ENCODE measurements at places on chromosomes 4 and X.

GRCh38 chr4:19806865-19807264, 444.8 kb upstream of the SLIT2 start:
- no peak for DNase-seq

- no peak for DNase-seq
These were observed 188.4 kb downstream of the DHX15 start for GRCh38 chr4:24395937-24396336.

- no peak for DNase-seq
These were observed 67.8 kb downstream of the PSAPL1 start for GRCh38 chr4:7366954-7367353.

DNA sequence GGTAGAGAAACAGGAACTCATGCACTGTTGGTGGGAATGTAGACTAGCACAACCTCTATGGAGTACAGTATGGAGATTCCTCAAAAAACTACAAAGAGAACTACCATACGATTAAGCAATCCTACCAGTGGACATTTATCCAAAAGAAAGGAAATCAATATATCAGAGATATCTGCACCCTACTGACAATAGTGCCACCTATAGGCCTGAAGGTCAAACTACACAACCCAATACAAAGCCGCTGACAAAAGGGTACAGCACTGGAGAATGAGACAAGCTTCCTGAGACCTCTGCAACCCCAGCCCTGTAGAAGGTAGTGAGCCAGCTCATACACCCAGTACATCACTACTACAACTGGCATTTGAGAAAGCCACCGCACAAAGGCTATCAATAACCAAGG, 67.1 kb downstream of the CBR4 start:
- no peak for DNase-seq

- no peak for DNase-seq
These were observed 21.2 kb downstream of the SLC25A5 start for GRCh38 chrX:119489212-119490074.

GRCh38 chr4:184649971-184650855, 675 bp downstream of the PRIMPOL start:
- no peak for DNase-seq

DNA sequence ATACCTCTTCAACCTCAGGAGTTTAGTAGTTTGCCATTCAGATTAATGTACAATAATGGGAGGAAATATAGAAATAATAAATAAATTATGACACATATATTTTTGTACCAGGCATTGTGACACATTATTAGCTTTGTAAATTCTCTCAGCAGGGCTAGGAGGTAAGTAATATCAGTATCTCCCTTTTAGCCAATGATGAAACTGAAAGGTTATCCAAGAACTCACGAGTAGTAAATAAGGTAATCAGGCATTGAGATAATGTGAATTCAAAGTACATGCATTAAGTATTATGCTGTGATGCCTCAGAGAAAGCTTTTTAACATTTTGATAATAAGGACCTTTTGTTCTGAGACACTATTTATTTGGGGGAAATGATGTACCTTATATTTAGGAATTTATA, 5.3 kb upstream of the ARAP2 start:
- DNase-seq, result no peak

- DNase-seq, result no peak
These were observed 15.3 kb downstream of the PDK3 start for GRCh38 chrX:24480400-24480865.

DNA sequence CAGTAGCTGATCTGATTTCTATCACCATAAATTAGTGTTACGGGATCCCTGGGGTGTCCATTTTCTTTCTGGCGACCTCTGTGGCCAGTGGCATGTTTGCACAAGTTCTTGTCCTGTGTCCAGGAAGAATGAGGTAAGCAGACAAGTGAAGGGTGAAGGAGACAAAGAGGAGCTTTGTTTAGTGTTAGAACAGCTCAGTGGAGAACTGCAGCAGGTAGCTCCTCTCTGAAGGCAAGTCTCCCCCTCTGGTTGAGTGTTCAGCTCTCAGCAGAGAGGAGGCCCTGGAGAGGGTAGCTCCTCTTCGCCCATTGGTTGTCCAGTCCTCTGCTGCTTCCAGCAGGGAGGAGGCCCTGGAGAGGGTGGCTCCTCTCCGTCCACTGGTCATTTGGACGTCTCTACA, 47.2 kb downstream of the DMP1 start:
- no peak for DNase-seq

DNA sequence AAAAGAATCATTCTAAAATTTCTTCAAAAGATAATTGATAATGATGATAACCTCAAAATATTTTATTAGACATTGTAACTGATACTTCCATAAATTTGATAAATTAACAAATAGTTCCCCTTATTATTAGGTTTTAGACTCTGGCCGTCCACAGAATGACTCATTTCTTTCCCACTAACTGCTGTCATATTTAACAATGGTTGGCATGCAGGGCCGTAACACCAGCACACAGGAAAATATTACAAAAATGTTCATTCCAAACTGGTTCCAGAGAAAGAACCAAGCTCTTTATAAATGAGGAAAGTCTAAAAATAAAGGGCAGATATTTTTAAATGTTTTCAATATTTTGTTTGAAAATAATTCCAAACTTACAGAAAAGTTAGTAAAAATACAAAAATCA, 28.2 kb downstream of the WDFY3 start:
- DNase-seq, result peak; percentile 14

- no peak for DNase-seq
These were observed 129.1 kb downstream of the CBR4 start for GRCh38 chr4:168880811-168881595.

DNA sequence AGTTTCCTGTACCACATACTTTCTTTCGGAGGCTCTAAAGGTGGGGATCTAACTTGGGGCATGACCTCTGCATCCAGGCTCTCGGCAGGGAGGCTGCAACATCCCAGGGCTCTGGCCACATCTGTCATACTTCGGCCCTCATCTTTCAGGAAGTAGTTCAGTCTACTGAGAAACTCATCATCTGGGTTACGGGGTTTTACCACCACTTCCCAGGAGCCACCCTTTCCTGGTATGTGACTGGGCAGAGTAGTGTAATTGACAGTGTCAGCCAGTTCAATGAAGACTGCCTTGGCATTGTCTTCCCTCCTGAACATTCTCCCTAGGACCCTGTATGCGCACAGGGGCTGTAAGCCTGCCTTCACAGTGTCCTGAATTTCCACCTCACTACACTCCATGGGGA, 2.8 kb downstream of the PNMA5 start:
- DNase-seq, result no peak

DNA sequence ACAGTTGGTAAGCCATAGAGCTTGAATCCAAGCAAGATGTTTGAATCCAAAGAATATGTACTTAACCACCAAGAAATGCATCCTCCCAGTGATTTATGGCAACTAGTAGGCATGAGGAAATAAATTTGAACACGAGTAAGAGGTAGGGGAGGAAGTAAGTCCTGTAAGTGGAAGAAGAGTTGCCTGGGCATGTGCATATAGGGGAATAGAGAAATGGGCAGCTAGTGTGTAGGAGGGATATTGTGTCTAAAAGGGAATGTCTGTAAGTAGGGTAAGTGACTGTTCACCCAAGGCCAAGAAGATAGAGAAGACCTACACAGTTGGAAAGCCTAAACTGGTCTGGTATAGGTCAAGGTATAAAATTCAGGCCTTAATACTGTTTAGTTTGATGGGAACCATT, 4.6 kb downstream of the SH3BGRL start:
- no peak for DNase-seq

GRCh38 chr4:53694666-53695065, 103.4 kb upstream of the LNX1 start:
- no peak for DNase-seq

DNA sequence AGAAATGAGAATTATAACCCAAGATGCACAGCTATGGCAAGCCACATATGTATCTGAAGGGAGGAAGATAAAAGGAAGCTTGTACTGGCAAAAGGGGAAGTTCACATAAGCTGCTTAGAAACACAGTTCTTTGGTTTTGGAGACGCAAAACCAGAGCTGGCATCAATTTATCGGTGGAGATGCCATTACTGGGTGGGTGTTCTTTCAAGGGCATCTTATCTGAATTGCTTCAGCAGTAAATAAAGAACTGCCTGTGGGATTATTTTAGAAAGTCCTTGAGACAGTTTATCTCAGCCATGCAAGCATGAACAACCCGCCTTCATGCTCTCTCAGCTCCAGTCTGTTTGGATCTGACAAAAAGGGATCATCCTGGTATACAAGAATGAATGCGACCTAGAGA, 60.8 kb downstream of the DDX60 start:
- DNase-seq, result no peak

- no peak for DNase-seq
These were observed 96.7 kb downstream of the SRPX start for GRCh38 chrX:38124000-38124399.

DNA sequence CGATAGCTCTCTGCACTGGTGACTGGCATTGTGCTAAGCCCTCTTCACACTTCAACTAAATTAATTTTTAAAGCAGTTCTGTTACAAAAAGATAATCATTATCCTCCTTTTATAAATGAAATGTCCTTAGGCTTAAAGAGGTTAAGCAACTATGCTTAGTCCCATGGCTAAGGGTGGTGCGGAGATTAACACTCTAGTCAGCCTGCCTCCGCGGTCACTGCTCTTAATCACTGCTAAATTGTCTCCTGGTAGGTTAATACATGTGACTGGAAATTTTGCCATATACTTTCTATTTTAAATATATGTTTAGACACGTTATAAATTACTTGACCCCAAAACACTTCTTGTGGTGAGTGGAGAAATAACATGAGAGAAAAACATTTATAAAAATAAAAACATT, 473.7 kb downstream of the CENPC start:
- no peak for DNase-seq

DNA sequence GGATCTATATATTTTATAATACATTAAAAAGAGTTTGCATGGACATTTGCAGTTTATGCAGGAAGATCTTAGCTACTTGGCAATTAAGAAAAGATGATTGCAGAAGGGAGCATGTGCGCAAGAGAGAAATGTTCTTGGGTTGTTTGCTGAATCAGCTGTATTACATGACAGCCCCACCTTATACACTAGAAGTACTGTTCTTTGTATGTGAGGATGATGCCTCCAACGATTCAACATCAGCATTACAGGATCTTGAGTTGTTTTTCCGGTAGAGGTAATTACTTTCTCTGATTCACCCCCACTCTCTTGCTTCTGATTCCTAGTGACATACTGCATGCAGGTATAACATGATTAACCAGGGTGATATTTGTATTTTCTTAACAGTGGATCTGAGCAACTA, 140.8 kb downstream of the PCDH7 start:
- no peak for DNase-seq

DNA sequence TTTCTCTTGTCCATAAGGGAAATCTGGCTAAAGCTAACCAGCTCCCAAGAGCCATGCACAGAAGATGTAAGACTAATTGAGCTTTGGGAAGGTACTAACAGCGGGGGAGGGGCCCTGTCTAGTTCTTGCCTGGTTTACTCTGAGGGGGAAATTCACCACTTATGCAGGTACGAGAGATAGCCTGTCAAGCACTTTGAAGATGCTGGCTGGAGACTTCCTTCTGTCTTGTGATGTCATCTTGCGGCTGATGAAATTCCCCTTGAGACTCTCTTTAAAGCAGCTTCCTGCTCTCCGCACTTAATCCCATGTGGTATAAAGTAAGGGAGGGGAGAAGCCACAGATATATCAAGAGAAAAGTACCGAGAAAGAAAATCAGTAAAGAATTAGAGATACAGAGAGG, 345.3 kb downstream of the MAPK10 start:
- DNase-seq, result no peak

DNA sequence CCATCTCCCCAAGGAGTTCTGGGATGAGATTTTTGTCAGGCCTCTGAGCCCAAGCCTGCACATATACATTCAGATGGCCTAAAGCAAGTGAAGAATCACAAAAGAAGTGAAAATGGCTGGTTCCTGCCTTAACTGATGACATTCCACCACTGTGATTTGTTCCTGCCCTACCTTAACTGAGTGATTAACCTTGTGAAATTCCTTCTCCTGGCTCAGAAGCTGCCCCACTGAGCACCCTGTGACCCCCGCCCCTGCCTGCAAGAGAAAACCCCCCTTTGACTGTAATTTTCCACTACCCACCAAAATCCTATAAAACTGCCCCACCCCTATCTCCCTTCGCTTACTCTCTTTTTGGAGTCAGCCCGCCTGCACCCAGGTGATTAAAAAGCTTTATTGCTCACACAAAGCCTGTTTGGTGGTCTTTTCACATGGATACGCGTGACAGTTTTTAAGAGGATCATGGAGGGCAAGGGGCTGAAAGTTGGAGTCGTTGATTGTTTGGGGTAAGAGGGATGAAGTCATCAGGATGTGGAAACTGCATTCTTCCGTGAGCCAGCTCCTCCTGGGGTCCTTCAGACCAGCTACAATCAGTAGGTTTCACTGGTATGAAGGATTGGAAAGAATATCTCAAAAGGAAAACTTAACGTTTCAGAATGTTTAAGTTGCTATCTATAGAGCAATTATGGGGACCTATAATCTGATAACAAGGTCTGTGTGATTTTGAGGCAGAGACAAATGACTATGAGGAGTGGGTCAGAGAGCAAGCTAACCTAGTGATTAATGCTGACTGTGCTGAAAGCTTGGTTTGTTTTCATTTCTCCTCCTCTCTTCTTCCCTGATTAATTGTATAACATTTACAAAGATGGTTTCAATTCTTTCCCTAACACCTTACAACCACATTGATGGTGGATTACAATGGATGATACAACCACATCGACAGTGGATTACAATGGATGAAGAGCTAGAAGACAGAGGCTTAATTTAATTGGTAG, 28.6 kb upstream of the MAGEA11 start:
- no peak for DNase-seq

- DNase-seq, result no peak
These were observed 1153.0 kb downstream of the C4orf33 start for GRCh38 chr4:130249002-130249401.

DNA sequence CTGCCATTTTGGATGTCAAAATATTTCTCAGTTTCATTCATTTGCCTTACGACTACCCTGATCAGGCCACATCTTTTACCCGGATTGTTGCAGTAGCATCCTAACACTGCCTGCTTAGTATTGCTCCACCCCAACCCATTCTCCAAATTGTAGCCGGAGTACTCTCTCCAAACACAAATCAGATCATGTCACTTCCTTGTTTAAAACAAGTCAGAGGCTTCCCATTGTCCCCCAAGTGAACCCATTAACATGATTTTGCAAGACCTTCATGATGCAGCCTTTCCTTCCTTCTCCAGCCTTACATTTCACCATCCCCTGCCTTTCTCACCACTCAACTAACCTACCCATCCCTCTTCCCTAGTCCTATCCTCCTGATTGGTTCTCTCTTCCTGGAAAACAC, 53.1 kb downstream of the FANCB start:
- no peak for DNase-seq

DNA sequence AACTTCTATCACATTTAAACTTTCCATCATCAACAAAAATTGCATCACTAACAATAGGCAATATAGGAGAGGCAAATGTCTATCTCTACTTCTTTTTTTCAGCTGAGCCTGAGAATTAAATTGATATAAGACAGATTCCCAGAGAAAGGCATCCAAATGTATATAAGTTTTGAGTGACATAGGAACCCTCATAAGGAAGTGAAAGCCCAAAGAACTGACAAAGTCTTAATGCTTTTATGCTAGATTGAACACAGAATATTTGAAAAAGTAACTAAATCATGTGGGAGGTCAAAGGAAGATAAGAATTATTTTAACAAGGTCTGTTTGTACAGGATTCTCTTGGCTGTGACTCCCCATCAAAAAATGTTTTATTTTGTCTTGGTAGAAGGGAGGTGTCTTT, 714.9 kb downstream of the GRXCR1 start:
- no peak for DNase-seq
